Hypothalamus (tissue), 51 donors: ENCODE measurements at places on chromosomes 4 and X.

DNA sequence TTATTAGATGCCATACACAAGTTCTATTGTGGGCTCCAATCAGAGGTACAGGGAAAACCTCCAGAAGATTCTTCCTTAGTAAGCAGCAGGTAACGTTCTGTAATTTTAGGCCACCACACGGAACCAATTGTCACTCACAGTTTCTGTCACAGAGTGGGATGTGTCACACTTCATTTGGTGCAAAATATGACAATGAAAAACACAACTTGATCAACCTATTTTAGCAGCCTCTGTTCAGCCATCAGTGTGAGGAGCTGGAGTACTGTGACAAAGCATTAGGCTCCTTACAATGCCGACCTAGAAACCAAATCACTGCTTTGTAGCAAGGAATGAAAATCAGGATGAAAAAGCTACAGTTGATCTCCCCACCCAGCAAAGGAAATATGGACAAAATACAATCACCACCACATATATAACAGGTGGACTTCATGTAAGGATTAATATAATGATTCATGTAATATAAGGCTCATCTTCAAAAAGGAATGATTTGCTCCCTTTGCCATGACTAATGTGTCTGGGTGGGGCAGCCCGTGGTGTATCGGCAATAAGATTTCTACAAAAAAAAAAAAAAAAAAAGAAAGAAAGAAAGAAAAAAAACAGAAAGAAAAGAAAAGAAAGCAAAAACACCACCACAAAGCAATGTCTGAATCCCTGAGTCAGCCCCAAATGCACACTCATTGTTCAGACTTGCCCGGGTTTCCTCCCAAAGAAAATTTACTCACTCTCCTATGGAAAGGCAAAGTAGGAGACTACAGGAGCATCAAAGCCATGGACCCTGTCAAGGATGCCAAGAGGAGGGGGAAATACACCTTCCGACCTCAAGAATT, 36.0 kb downstream of the SLC9A7 start:
- DNase-seq = no peak

DNA sequence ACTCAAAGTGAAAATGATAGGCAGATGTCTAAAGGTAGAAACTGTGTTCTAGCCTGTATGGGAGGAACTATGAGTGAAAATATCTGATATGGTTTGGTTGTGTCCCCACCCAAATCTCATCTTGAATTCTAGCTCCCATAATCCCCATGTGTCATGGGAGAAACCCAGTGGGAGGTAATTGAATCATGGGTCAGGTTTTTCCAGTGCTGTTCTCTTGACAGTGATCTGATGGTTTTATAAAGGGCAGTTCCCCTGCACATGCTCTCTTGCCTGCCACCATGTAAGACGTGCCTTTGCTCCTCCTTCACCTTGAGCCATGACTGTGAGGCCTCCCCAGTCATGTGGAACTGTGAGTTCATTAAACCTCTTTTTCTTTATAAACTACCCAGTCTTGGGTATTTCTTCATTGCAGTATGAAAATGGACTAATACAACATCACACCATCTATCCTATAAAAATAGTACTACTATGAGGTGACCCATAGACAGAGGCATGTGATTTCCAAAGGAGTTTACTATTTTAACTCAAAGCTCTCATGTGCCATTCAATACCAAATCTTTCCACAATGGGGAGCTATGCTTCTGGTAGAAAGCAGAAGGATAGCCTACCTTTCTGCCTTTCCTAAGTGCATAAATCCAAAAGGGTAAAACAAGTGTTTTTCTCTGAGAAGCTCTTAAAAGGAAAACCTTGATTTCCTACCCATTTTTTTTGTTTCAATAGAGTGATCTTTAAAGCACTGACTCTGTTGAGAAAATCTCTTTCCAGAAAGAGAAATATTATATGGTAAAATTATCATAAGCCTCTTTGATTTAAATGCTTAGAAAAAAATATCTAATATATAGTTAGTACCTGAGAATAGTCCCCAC, 38.8 kb downstream of the SEC31A start:
- DNase-seq = no peak

DNA sequence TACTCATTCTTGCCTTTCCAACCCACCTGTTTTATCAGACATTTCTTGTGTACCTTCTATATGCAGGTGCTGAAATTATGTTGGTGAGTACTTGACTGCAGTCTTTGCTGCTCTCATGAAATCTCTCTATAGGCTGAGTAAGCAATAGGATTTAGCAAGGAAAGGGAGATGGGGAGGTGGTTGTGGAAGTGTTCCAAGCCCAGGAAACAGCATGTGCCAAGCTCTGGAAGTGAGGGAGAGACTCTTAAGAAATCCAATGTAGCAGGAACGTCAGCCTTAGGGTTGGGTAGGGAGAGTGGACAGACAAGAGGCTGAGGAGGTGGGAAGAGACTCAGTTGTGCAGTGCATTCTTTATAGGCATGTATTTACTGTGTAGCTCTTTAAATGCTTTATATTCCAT, 5.6 kb downstream of the SEPTIN11 start:
- no peak for DNase-seq

- no peak for DNase-seq
These were observed 158.7 kb downstream of the SPRY1 start for GRCh38 chr4:123555233-123555806.

GRCh38 chr4:83558680-83559079, 22.8 kb downstream of the GPAT3 start:
- no peak for DNase-seq
